Left forelimb (tissue), 1 donor: ENCODE measurements at places on chromosomes 1 and 21.

DNA sequence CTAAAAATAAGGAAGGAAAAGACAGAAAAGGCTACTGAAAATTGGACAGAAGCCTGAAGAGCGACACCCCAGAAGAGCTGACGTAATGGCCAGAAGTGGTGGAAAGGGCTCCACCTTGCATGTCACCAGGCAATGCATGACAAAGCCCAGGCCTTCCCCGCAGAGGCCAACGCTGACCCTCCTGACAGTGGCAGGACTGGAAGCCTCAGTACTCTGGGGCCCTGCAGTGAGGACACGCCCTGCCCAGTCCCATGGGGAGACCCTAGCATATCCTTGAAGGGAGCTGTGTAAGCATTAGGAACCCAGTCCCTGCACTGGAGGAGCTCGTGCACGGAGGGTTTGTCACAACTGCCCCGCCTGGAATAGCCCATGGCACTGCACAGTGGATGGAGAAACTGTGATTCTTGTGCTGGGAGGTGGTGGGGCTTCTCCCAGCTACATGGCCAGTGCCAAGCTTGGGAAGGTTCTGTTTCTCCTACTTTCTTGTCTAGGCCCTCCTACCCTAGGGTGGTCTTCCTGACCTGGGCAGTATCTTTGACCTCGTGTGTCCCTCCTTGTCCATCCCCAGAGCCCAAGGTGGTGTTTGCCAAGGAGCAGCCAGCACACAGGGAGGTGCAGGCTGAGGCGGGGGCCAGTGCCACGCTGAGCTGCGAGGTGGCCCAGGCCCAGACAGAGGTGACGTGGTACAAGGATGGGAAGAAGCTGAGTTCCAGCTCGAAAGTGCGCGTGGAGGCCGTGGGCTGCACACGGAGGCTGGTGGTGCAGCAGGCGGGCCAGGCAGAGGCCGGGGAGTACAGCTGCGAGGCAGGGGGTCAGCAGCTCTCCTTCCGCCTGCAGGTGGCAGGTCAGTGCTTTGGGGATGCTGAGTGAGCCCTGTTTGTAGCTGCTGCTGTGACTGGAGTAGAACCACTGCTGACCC, 60.4 kb downstream of the OBSCN start:
- peak; percentile 60 for DNase-seq

GRCh38 chr1:64038965-64039364, 164.5 kb upstream of the UBE2U start:
- no peak for DNase-seq

- no peak for DNase-seq
These were observed 94.6 kb upstream of the S1PR1 start for GRCh38 chr1:101142244-101142643.

DNA sequence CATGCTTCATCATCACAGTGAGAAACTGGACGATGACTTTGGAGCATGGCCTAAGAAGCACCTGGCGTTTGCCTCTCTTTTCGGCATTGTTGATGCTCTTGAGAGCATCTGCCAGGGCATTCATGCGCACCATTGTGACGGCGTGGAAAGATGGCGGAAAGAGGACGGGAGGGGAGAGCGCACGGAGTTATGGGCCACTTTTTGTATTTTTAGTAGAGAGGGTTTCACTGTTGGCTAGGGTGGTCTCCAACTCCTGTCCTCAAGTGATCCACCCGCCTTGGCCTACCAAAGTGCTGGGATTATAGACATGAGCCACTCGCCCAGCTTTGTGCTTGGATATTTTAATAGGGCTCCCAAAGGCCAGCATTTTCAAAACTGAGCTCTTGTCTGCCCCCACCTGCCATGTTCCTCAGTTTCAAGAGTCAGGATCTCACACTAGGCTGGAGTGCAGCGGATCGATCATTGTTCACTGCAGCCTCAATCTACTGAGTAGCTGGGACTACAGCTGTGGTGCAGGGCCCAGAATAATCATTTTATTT, 5.3 kb downstream of the RPS8 start:
- DNase-seq = no peak
